ENCODE measurements at places on chromosomes 6 and 20.

DNA sequence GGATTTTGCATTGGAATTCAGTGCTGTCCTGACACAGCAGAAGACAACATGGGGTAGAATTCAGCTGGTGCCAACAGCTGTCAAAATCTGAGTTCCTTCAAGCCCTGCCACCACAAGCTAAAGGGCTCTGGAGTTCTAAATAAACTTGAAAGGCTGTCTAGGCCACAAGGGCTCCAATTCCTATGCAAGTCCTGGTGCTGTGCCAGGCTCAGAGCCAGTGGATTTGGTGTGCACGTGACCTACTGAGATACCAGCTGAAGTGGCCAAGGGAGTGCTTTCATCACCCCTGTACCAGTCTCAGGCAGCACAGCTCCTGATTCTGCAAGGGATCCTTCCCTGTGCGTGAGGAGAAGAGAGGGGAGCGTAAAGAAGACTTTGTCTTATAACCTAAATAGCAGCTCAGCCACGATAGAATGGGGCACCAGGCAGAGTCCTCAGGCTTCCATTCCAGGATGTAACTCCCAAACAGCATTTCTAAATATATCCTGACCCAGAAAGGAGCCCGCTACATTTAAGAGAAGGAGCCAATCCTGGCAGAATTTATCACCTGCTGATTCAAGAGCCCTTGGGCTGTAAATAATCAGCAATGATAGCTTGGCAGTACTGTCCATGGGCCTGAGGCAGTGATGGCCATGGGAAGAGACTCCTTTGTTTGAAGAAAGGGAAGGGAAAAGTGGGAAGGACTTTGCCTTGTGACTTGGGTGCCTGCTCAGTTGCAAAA lies 881.2 kb upstream of the EPHA7 start:
- DNase-seq, result no peak

- DNase-seq, result no peak
Measured at GRCh38 chr6:144753023-144753705, 468.0 kb downstream of the UTRN start.

GRCh38 chr6:54891536-54891935 lies 45.0 kb downstream of the FAM83B start:
- DNase-seq, result no peak

DNA sequence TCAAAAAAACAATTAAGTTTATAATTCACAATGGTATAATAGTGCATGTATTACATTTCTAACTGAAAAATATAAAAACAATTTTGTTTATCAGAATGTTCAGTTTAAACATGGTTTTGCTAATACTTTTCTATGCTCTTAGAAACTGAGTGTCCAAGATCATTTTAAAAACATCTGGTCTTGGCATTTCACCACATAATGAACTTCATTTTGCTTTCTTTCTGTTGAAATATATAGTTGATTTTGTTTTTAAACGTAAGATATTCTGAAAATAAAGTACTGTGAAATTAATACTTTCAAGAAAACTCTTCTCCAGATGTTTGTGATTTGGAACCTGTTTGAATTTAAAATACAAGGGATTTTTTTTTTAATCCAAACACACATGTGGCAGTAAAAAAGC lies 264.4 kb downstream of the COL12A1 start:
- no peak for DNase-seq

DNA sequence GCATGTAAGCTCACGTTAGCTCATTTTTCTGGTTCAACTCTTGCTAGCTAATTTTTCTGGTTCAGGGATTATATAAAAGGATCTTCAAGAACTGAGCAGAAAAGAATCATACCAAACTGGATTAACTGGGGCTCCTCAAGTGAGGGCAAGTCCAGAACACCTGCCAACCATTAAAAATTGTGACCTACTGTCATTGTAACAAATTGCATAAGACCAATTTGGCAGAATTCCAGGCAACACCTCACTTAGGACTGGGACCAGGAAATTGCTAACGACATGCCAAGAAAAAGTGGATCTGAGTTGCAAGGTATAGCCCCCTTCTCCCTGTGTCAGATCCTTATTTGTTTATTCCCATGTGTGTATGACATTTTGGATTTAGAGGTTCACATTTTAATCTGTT lies 216.6 kb downstream of the HIVEP2 start:
- no peak for DNase-seq

DNA sequence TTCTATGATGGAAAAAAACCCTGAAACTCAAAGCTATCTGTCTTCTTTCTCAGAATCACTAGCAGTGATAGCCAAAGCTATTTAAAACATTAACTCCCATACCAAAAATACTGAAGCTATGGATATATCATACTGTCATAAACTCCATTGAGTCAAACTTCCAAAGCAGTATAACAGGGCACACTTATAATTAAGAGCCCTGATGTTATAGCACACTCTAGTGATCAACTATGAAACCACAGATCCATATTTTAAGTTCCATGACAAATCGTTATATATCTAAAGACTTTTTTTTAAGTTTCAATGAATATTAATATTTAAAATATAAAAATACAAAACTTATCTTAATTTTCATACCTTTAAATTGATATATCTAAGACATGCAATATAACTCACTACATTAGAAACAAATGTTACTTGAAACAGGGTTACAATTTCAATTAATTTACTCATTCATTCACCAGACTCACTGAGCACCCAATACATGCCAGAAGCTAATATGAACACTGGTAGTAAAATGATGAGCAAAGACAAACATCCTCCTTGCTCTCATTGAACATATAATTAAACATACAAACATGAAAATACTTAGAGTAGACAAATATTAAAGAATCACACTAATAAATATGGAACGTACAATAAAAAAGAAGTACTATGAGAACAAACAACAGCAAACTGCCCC lies 69.3 kb downstream of the IBTK start:
- no peak for DNase-seq

- DNase-seq, result no peak
Measured at GRCh38 chr6:25649611-25650010, 2.4 kb upstream of the SCGN start.

DNA sequence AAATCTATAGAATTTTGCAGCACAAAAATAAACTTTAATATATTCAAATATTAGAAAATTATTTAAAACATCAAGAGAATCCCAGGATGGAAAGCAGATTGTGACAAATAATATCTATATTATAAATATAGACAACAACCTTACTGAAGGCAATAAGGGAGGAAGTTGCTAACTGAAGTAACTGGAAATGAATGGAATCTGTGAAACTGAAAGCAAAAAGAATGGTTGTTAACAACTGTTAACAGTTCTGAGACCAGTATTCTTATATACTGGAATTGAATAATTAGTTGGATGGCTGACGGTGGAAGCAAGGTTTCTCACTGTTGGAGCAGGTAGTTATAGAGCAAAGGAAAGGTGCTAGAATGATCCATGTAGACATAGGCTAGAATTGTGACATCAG lies 220.4 kb downstream of the PLCB1 start:
- no peak for DNase-seq

- DNase-seq, result no peak
Measured at GRCh38 chr6:11755725-11756124, 22.9 kb downstream of the ADTRP start.

- no peak for DNase-seq
Measured at GRCh38 chr6:20137240-20137639, 75.0 kb downstream of the MBOAT1 start.

DNA sequence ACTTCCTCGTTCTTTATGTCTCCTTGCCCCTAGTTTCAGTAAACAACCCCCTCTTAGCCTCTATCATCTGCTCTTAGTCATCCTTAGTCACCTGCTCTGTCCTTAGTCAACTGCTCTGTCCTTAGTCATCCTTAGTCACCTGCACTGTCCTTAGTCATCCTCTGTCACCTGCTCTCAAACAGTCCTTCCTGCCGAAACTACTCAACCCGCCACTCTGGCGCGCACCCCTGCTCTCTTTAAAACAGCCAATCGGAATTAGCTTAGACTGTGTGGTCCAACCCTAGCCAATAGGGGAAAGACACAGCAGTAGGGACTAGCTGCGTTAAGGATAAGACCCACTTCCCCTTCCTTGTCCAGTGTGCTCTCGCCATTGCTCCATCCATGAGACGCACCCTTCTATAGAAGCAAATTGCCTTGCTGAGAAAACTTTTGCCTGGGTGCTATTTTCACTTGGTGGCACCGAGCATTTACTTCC lies 73.9 kb downstream of the BACH2 start:
- DNase-seq, result no peak

DNA sequence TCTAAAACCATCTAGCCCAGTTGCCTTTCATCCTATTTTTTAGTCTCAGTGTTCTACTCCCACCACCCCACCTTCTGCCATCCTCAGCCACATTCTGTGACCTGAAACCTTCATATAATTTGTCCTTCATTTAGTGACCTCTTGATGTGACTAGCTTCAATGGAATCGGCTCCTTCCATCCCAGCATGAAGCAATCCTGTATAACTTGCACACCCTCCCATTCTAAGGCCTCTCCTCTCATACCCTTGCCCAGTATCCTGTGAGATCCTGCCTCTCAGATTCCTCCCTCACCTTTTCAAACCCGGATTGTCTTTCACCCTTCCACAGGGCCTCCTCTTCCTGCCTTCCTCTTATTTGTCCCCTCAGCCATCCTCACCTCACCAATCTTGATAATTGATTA lies 3.1 kb downstream of the ZNF76 start:
- no peak for DNase-seq

DNA sequence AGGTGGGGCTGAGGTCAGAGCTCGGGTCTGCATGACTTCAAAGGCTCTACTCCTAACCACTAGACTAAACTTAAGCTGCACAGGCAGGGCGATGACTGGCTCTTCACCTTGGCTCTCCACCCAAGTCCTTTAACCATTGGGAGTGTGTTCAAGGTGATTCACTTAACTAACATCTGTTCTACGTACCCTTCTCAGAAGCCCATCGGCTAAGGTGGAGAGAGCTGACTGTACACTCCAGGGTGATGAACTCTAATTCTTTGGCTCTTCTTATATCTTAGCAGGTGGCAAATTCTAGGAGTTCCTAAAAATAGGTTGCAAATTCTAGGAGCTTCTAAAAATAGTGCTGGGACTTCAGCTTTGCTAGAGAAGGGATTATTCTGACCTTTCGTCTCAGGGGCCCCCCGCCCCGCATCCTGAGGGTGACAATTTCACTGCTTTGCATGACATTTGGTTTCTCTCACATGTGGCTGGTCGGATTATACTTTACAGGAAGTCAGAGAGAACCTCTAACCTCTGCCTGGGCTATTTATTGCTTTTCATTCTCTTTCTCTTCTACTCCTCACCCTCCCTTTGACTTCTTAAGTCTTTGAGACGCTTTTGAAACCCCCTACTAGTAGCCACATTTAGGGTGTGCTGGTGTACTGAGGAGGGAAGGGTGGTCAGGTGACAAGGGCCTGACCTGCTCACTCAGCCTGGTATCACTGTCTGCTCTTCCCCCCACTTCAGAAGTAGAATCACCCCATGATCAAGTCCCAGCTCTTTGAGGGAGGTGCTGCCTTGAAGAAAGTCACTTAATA lies 55.5 kb downstream of the PRDM1 start:
- DNase-seq, result peak; percentile 75

DNA sequence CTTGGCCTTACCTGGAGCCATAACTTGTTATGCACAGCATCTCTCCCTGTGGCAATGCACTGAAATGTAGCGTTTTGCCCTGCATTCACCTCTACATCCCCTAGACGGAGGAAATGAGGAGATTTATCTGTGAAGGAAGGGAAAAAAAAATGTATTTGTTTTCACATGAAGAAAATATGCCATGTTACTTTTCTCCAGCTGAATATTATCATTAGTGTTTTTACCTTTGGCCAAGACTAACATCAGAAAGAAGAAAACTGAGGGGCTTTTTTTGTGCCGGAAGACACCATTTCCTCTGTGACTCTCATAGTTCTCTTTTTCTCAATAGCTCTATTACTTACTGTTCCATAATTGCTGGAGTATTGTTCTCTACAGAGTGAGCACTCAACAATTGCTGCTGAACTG lies 280.4 kb downstream of the PTPRK start:
- DNase-seq, result no peak

GRCh38 chr6:44606976-44607375 lies 219.5 kb downstream of the CDC5L start:
- DNase-seq, result no peak

GRCh38 chr6:113370508-113371502 lies 486.3 kb upstream of the MARCKS start:
- DNase-seq, result no peak

DNA sequence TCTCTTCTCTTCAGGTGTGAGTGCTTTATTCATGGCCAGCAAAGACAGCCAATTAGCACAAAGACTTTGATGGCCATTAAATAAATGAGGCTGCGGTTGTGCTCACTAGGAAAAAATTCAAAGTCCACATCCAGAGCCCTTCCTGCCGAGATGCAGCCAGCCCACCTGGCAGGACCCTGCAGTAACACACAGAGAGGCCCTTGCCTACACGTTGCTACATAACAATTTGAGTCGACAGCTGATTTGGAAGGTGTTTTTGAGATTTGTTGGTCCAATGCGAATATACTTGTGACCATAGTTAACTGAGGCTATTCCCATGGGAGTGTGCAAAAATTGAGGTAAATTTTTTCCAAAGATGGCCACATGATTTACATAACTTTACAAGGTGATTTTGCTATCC lies 605.4 kb upstream of the HTR1E start:
- DNase-seq, result no peak

DNA sequence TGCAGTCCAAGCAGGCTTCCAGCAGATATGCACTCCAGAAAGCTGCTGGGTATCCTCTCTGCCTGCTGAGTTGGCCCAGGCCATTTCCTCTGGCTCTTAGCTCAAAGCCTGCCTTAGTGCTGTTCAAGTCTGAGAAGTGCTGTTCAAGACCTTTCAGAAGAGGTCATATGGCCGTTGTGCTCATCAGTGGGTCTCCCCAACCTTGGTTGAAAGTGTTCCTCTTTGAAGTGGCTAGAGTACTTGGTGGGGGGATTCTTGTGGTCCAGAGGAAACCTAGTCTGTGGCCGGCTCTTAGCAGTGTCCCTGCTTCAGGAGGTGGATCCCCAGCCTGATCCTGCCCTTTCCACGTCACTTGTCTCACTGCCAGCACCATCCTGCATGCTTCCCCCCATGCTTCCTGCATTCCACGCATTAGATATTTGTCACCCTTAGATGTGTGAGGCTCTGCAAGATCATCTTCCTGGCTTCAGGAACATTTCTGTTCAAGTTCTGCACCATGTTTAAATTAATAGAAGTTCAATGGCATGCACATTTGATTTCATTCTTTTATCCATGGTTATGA lies 105.0 kb downstream of the FIG4 start:
- DNase-seq, result no peak

DNA sequence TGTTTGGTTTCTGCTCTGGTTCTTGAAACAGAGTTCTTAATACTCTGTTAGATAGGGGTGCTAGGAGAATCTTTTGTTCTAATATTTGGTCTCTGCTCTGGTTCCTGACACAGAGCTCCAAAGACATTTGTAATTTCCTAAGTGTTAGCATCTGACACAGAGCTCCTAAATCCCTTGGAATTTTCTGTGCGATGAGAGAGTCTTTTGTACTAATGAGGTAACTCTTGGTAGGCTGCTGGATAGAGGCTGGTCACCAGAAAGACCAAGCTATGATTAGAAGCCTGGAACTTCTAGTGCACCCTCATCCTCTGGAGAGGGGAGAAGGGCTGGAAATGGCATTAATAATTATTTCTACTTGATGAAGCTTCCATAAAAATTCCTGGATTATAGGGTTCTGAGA lies 7.7 kb upstream of the CD109 start:
- DNase-seq, result no peak

GRCh38 chr6:79425589-79426311 lies 111.5 kb downstream of the LCA5 start:
- DNase-seq, result no peak
